ENCODE measurements at places on chromosomes 1 and 21. TPM values are rescaled to one million over a fixed set of nuclear protein-coding genes. Genes with fewer than 3 reads are reported as not detected.

Gene TAS1R3
- 0.15 TPM for total RNA-seq

Gene RGS18
- not detected for total RNA-seq

Gene SPATA21
- total RNA-seq = 0.05 TPM

Gene RAP1GAP
- 5.2 TPM for total RNA-seq

GRCh38 chr1:65955503-65955902 lies 162.8 kb downstream of the PDE4B start:
- H3K4me3 ChIP-seq = no peak overlapping the region
- H3K27ac ChIP-seq = no peak overlapping the region
- DNase-seq = no peak
- no peaks in the 10 kb centered on the region for H3K4me1 ChIP-seq
- H3K27me3 ChIP-seq = no peaks in the 10 kb centered on the region
- H3K36me3 ChIP-seq = no peaks in the 10 kb centered on the region

DNA sequence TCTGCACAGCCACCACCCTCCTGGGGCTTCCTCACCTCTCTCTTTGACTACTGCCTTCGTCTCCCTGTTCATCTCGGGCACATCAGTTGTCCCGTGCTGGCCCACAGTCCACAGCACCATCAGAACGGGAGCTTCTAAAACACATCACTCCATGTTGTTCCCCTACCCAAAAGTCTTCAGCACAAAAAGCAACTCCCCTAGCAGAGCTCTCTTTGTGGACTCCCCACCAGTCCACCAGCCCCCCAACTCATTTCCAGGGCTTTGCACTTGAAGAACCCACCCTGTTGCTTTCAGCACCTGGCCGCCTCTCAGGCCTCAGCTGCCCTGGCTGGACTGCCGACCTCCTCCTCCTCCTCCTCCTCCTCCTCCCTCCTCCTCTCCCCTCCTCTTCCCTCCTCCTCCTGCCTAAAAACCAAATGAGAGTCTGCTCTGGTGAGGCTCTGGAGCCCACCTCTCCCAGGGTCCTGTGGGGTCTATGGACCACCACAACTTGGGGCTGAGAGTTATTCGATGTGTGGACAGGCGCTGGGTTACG lies 251.2 kb upstream of the VAMP3 start:
- DNase-seq = no peak
- no peak overlapping the region for H3K27ac ChIP-seq
- peaks cover 24% of the 10 kb centered on the region for H3K27me3 ChIP-seq
- no peaks in the 10 kb centered on the region for H3K36me3 ChIP-seq

DNA sequence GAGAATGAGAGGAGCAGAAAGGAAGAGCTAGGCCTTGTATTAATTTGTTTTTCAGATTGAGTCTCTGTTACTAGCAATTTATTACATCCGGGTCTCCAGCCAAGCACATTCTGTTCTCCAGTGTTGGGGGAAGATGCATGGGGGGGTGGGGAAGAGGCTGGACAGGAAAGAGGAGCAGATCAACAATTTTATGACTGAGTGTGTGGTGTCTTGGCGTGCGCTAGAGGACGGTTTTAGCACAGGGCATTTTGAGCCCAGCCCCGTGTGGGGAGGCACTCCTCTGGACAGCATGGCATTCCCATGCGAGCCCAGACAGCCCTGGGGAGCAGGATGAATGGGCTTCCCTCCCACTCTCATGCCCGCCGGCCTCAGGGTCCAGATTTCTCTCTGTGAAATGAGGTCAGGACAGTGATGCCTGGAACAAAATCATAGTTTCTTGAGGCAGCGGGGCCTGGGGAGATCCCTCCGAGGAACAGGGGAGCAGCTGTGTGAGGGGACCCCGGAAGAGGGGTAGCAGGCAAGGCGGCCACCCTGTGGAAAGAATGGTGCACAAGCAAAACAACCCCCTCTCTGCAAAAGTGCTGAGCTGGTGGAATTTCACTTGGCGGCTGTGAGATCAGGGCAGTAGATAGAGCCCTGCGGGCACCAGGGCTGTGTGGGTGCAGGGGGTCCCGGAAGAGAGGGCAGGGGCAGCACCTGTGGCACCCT lies 16.3 kb downstream of the SOX13 start:
- H3K4me3 ChIP-seq = no peak overlapping the region
- H3K36me3 ChIP-seq = no peaks in the 10 kb centered on the region
- H3K4me1 ChIP-seq = peaks cover 30% of the 10 kb centered on the region
- H3K27me3 ChIP-seq = no peaks in the 10 kb centered on the region

GRCh38 chr1:85041793-85042192 lies 6.5 kb downstream of the MCOLN3 start:
- no peaks in the 10 kb centered on the region for H3K36me3 ChIP-seq
- H3K27me3 ChIP-seq = no peaks in the 10 kb centered on the region
- no peak for DNase-seq
- no peak overlapping the region for H3K4me3 ChIP-seq
- no peak overlapping the region for H3K27ac ChIP-seq
- no peaks in the 10 kb centered on the region for H3K4me1 ChIP-seq

- H3K27ac ChIP-seq = no peak overlapping the region
- no peak for DNase-seq
- no peaks in the 10 kb centered on the region for H3K27me3 ChIP-seq
- H3K4me1 ChIP-seq = peaks cover 11% of the 10 kb centered on the region
Observed at GRCh38 chr1:208084220-208084619, 160.0 kb downstream of the PLXNA2 start.

- H3K36me3 ChIP-seq = no peaks in the 10 kb centered on the region
- H3K27ac ChIP-seq = no peak within 1 kb of the TSS
- peak within 1 kb of the TSS; percentile 38 for H3K4me3 ChIP-seq
- no peak for DNase-seq
- H3K4me1 ChIP-seq = no peaks in the 10 kb centered on the region
Observed at GRCh38 chr1:20717452-20718342, at the start of gene KIF17. Gene KIF17, minus strand, starts transcription at chr1:20718007. Its CDS starts 301 bp downstream, at chr1:20717706.

Gene CXADR
- 1.7 TPM for total RNA-seq

- DNase-seq = no peak
- H3K36me3 ChIP-seq = no peaks in the 10 kb centered on the region
- no peak overlapping the region for H3K27ac ChIP-seq
- no peaks in the 10 kb centered on the region for H3K27me3 ChIP-seq
- peaks cover 3% of the 10 kb centered on the region for H3K4me1 ChIP-seq
Observed at GRCh38 chr1:98382986-98383740, 278.4 kb upstream of the SNX7 start.

DNA sequence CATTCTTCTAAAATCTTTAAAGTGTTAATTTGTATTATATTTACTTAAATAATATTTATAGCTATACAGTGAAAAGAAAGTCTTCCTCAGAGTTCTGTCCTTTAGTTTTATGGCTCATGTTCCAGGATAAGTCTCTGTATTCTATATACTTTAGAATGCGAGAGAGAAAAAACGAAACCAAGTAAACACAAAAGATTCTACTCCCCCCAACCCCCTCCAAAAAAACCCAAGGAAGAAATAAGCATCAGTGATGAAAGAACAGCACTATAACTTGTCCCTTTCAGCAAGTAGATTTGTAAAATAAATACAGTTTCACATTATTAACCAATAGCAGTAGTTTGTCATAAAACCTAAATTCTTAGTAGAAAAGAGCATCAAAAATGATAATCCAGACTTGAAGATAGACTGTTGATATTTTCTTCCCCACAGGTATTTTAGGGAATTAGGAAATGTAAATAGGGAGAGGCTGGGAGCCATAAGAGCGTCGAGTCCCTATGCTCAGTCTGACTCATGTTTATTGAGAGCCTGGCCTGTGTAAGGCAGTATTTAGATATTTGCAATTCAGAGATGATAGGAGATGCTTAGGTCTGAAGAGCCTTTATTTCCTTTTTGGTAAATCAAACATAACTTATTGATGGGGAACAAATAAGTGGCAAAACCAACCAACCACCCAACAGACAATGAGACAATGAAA lies 35.5 kb downstream of the CDC14A start:
- no peaks in the 10 kb centered on the region for H3K36me3 ChIP-seq
- no peak overlapping the region for H3K27ac ChIP-seq
- no peaks in the 10 kb centered on the region for H3K27me3 ChIP-seq
- no peak for DNase-seq
- no peak overlapping the region for H3K4me3 ChIP-seq

GRCh38 chr1:46150085-46150484 lies 17.7 kb upstream of the PIK3R3 start:
- H3K36me3 ChIP-seq = no peaks in the 10 kb centered on the region
- DNase-seq = no peak
- H3K27ac ChIP-seq = no peak overlapping the region
- H3K4me1 ChIP-seq = peaks cover 3% of the 10 kb centered on the region

Gene DCST2
- total RNA-seq = not detected

Gene RXFP4
- total RNA-seq = not detected

DNA sequence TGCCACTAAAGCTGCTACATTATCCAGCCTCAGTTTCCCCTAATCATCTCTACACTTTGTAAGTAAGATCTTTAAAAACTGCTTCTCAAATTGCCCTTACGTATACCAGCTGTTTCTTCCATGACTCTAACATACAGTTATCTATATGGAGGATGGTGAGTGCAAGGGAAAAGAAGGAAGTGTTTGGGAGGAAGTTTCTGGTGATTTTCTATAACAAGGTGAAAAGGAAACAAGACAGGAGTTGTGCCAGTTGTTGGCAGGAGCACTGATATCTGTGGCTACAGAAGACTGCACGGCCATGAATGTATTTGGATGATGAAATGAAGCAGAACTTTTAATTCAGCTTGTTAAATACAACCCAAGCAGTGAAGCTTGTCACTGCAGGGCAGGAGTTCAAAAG lies 32.3 kb upstream of the NHLH2 start:
- H3K4me1 ChIP-seq = no peaks in the 10 kb centered on the region
- no peak overlapping the region for H3K27ac ChIP-seq
- no peak for DNase-seq

GRCh38 chr1:38579056-38579455 lies 280.5 kb downstream of the RRAGC start:
- DNase-seq = no peak
- H3K27me3 ChIP-seq = no peaks in the 10 kb centered on the region
- no peak overlapping the region for H3K4me3 ChIP-seq
- no peak overlapping the region for H3K27ac ChIP-seq
- peaks cover 13% of the 10 kb centered on the region for H3K4me1 ChIP-seq

GRCh38 chr21:34320011-34320410 lies 43.8 kb upstream of the KCNE2 start:
- no peak overlapping the region for H3K27ac ChIP-seq
- no peaks in the 10 kb centered on the region for H3K27me3 ChIP-seq
- no peak for DNase-seq
- H3K36me3 ChIP-seq = no peaks in the 10 kb centered on the region
- H3K4me1 ChIP-seq = no peaks in the 10 kb centered on the region
- H3K4me3 ChIP-seq = no peak overlapping the region

DNA sequence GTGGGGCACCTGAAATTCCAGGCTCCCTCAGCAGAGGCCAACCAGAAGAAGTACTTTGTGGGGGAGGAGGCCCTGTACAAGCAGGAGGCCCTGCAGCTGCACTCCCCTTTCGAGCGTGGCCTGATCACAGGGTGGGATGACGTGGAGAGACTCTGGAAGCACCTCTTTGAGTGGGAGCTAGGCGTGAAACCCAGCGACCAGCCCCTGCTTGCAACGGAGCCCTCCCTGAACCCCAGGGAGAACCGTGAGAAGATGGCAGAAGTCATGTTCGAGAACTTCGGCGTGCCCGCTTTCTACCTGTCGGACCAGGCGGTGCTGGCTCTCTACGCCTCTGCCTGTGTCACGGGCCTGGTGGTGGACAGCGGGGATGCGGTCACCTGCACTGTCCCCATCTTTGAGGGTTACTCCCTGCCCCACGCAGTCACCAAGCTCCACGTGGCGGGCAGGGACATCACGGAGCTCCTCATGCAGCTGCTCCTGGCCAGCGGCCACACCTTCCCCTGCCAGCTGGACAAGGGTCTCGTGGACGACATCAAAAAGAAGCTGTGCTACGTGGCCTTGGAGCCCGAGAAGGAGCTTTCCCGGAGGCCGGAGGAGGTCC lies 634 bp downstream of the ACTRT2 start:
- H3K4me1 ChIP-seq = no peaks in the 10 kb centered on the region
- H3K36me3 ChIP-seq = no peaks in the 10 kb centered on the region
- peaks cover 14% of the 10 kb centered on the region for H3K27me3 ChIP-seq
- no peak for DNase-seq

DNA sequence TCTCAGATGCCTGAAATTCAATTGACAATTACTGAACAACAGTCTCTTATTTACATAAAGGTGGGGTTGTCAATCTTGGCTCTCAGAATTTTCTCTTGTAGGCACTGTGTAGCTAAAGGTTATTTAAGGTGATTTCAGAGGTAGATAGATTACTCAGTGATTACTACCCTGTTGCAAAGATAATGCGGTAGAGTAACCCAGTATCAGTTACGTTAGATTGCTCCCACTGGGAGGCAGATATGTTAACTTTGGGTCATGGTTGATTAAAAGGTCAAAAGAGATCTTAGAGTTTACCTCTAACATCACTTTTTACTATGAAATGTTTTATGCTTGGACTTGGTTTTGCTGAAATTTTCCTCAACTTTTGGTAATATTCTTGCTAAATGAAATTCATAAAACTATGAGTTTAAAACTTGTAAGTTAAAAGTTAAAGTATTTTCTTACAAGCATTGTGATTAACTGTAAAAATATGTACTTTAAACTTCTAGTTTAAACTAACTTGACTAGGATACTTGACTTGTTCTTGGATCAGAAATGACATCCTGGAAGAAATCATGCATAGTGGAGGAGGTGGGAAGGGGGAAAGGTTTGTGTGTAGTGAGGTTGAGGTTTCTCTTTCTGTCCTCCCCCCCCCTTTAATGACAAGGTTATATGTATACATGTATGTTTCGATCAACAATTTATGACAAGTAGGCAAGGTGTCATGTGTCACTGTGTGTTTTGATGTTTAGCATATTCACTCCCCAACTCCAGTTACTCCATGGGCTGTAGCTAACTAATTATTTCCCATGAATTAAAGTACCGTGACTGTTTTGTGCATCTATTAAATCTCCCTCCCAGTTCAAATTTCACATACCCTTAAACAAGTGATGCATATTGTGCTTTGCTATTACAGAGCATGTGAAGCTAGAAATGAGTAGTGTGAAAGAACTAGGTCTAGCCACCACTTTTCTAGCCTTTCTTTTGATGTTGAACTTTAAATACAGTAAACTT lies 2.9 kb downstream of the LAMC1 start:
- H3K36me3 ChIP-seq = peaks cover 2% of the 10 kb centered on the region
- H3K27me3 ChIP-seq = no peaks in the 10 kb centered on the region

GRCh38 chr1:235567812-235568503 lies 63.7 kb upstream of the B3GALNT2 start:
- H3K27me3 ChIP-seq = no peaks in the 10 kb centered on the region
- no peak for DNase-seq
- H3K27ac ChIP-seq = no peak overlapping the region
- H3K4me1 ChIP-seq = no peaks in the 10 kb centered on the region
- H3K36me3 ChIP-seq = no peaks in the 10 kb centered on the region
